ENCODE measurements at places on chromosomes 13 and 19. TPM values are rescaled to one million over a fixed set of nuclear protein-coding genes. Genes with fewer than 3 reads are reported as not detected.

The CEBPG gene
- 54.4 TPM for total RNA-seq

The ZNF730 gene
- total RNA-seq: 4.1 TPM

The EBI3 gene
- 2.6 TPM for total RNA-seq

- H3K27me3 ChIP-seq: peaks cover 12% of the 10 kb centered on the region
- H3K4me1 ChIP-seq: no peaks in the 10 kb centered on the region
- H3K27ac ChIP-seq: no peak overlapping the region
- no peak overlapping the region for H3K4me3 ChIP-seq
- no peak for DNase-seq
- no peaks in the 10 kb centered on the region for H3K36me3 ChIP-seq
These were observed 705.3 kb downstream of the GPC5 start for GRCh38 chr13:92103689-92104153.

- no peaks in the 10 kb centered on the region for H3K36me3 ChIP-seq
- peaks cover 2% of the 10 kb centered on the region for H3K27me3 ChIP-seq
- H3K27ac ChIP-seq: no peak overlapping the region
These were observed 80.8 kb downstream of the FREM2 start for GRCh38 chr13:38767506-38768265.

The RYR1 gene
- total RNA-seq: 0.02 TPM

DNA sequence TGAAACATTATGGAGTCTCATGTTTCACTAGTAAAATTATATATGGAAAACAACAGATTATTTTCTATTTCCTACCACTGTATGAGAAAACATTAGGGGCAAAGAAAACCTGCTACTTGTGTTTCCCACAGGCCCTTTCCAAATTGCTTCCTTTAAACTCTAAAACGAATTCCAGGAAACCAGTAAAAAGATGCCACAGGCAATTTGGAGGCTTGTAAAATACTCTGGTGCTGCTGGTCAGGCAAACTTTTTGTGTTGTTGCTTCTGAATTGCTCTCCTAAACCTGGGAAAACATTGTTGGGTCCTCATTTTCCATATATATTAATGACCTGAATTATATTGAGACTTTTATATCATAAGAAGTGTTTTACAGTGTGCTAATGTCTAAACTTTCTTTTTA is 141.5 kb downstream of the TDRD3 start:
- H3K4me1 ChIP-seq: no peaks in the 10 kb centered on the region
- no peak for DNase-seq
- no peak overlapping the region for H3K4me3 ChIP-seq
- no peak overlapping the region for H3K27ac ChIP-seq
- H3K36me3 ChIP-seq: no peaks in the 10 kb centered on the region

DNA sequence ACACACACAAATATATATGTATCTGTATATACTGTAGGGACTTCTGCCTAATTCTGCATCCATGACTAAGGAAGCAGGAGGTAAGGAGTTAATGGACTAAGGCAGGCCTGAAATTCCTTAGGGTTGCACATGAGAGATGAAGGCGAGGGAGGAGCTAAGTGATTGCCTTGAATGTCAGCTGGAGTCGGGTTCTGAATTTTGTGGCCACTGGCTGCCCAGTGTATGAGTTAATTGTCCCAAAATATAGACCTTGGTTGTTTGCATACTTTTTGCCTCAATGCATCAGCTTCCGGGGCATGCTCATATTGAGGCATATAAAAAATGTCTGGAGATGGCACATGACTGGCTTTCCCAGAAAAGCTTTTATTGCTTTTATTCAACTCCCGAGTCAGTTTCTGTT is 245.5 kb downstream of the TDRD3 start:
- peaks cover 21% of the 10 kb centered on the region for H3K27me3 ChIP-seq
- no peak overlapping the region for H3K4me3 ChIP-seq
- DNase-seq: no peak
- peaks cover 1% of the 10 kb centered on the region for H3K36me3 ChIP-seq
- no peak overlapping the region for H3K27ac ChIP-seq
- H3K4me1 ChIP-seq: peaks cover 3% of the 10 kb centered on the region

The CNN2 gene
- total RNA-seq: 357 TPM

- no peak overlapping the region for H3K27ac ChIP-seq
- no peak overlapping the region for H3K4me3 ChIP-seq
- H3K27me3 ChIP-seq: peaks cover 8% of the 10 kb centered on the region
- peaks cover 16% of the 10 kb centered on the region for H3K4me1 ChIP-seq
- DNase-seq: no peak
- no peaks in the 10 kb centered on the region for H3K36me3 ChIP-seq
These were observed 63.4 kb downstream of the KCTD12 start for GRCh38 chr13:76822698-76823267.

DNA sequence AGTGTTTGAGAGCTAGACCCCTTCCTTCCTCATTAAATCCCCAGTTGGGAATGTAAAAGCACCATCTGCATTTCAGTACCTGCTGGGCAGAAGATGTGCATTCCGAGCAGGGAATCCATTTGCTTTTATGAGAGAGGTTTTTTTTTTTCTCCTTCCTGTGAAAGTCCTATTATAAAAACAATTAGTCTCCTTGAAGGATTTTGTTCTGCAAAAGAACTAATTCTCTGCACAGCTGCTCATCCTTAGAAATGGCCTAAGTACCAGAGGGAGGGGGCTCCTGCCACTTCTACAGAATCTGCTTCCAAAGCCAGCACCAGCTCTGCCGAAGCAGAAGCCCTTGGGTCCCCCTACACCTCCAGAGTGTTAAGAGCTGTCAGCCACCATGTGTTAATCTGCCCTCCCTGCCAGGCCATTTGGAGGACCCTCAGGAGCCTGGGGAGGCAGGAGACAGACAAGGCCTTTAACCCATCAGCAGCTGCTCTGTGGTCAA is 36.4 kb upstream of the SERPINE3 start:
- no peaks in the 10 kb centered on the region for H3K27me3 ChIP-seq
- H3K27ac ChIP-seq: no peak overlapping the region
- H3K36me3 ChIP-seq: no peaks in the 10 kb centered on the region
- H3K4me3 ChIP-seq: no peak overlapping the region

DNA sequence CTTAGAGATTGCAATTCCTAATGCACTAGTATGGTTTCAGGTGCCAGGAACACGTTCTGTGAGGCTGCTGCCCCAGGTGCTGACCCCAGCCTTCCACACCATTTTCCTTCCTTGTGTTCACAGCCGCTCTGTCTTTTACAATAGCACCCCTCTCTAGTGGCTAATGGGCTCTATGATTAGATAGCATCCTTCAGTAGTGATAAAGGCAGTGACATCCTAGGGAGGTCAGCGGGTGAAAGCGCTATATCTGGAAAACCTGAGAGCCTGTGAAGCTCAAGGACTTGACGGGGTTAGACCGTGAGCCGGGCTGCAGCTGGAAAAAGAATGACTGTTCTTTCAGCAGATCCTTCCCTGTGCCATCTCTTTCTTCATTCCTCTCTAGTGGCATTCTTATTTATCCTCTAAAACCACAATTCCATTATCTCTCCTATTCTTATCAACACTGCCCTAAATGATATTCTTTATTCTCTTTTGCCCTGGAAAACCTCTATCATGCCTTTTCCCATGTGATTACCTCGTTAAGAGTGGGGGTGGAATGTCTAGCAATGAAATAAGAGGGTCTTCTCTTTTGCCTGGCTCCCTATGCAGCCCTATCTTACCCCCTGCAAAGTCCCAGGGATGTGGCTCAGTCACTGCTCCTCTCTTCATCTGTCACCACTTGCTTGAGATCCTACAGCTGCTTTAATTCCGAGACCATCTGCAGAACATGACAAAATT is 21.8 kb downstream of the ALOX5AP start:
- no peaks in the 10 kb centered on the region for H3K36me3 ChIP-seq
- H3K27me3 ChIP-seq: peaks cover 2% of the 10 kb centered on the region
- DNase-seq: no peak

DNA sequence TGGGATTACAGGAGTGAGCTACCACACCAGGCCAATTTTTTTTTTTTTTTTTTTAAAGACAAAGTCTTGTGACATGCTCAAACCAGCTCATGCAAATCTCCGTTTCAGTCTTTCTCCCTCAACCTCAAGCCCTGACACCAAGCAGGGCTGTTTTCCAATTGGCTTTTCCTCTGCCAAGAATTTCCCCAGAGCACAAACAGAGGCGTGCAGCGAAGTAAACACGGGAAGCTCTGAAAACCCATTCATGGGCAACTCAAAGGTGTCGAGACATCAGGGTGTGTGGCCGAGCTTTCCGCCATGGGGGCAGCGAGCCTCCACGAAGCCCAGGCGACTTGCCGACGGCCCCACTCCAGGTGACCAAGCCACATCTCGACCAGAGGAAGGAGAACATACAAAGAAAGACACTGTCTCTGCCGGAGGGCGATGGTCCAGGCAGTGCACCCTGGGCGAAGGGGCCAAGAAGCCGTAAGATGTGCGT is 70.0 kb downstream of the INSR start:
- H3K36me3 ChIP-seq: peaks cover 2% of the 10 kb centered on the region
- no peak for DNase-seq
- no peaks in the 10 kb centered on the region for H3K27me3 ChIP-seq
- no peak overlapping the region for H3K27ac ChIP-seq

DNA sequence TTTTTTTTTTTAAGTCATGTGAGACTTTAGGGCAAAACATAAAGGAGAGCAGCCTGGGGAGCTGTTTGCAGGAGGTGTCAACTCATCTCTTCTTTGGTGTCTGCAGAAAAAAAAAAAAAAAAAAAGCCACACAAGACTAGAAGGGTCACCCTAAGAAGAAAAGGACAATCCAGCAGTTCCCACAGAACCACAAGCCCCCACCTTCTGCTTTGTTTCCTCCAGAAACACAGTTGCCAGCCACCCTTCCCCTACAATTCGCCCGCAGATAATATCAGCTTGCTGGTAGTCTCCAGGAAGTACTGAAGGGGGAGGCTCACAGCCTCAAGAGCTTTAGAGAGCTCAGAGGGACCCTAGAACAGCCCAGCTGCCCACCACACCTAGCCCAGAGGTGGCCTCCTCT is 22.3 kb upstream of the ZBTB7A start:
- no peaks in the 10 kb centered on the region for H3K27me3 ChIP-seq
- no peak overlapping the region for H3K4me3 ChIP-seq
- DNase-seq: no peak
